Cardiac muscle cell (in vitro differentiated cells and primary cell): ENCODE measurements at places on chromosomes 2 and 18.

- DNase-seq: no peak
These were observed 210.2 kb downstream of the TSN start for GRCh38 chr2:121965661-121966060.

- no peak for DNase-seq
These were observed 186.8 kb downstream of the LTBP1 start for GRCh38 chr2:33133454-33133952.

GRCh38 chr2:29691391-29691950 is 229.9 kb downstream of the ALK start:
- DNase-seq: no peak

DNA sequence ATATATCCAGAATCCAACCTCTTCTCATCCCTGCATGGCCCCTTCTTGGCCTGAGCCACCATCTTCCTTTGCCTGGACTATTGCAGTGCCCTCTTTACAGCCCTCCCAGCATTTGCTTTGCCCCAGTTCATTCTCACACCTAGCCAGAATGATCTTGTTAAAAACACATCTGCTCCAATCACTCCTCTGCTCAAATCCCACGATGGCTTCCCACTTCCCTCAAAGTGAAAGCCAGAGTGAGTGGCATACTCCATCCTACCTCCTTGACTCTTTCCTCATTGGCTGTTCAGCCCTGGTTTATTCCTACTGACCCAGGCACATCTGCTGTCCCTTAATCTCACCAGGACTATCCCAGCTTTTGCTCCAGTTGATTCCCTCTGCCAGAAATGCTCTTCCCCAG is 14.7 kb downstream of the SULT6B1 start:
- no peak for DNase-seq

DNA sequence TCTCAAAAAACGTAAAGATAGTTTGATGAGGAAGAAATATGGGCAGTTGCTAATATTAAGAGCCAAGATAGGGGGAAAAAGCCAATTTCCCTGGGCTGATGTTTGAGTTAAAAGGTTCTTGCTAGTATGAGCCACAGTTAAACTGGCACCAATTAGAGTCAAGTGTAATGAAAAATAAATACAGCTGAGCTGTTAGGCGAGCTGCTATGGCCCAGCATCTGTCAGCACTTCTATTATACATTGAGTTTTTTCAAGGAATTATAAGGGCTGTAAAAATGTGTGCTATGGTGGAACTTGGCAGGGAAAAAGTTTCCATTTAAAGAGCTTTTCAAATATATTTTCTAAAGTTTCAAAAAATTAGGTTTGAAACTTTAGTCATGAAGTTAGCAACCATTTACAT is 279.6 kb downstream of the CYRIA start:
- no peak for DNase-seq

DNA sequence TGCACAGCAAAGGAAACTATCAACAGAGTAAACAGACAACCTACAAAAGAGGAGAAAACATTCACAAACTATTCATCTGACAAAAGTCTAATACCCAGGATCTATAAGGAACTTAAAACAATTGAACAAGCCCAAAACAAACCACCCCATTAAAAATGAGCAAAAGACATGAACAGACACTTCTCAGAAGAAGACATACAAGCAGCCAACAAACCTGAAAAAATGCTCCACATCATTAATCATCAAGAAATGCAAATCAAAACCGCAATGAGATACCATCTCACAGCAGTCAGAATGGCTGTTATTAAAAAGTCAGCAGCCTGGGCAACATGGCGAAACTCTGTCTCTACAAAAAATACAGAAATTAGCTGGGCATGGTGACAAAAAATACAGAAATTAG is 110.2 kb upstream of the LDLRAD4 start:
- no peak for DNase-seq

GRCh38 chr2:185979546-185980071 is 241.0 kb downstream of the FSIP2 start:
- DNase-seq: no peak

DNA sequence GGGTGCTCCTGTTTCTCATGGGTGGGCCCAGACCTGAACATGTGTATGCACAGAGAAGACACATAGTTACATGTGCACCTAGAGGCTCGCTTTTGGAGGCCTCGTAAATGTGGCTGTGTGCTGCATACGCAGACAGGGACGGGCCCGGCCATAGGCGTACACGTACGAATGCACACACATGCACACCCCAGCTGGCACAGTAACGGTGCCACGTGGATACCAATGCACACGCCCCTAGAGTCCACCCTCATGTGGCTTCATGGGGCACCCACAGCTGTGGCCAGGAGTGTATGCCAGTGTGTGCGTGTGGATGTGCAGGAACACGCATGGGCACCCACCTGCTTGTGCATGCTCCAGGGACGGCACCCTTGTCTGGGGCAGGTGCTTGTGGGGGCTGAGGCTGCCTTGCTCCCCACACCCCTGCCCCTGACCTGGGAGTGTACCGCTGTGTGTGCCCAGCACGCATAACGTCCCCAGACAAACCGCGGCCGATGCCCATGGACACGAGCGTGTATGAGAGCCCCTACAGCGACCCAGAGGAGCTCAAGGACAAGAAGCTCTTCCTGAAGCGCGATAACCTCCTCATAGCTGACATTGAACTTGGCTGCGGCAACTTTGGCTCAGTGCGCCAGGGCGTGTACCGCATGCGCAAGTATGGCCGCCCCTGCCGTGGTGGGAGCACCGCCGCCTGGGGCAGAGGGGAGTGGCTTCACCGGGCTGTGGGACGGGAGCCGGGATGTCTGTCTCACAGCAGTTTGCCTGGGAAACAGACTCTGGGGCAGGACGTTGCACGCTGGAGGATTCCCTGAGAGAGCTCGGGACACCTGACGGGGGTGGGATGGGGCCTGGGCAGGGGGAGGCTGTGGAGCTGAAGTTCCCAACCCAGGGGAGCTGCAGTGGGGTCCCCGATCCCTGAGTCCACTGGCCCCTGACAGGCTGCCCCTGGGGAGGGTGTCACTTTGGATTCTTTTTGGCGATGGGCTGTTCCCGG is 21.0 kb downstream of the ZAP70 start:
- DNase-seq: no peak
